ENCODE measurements at places on chromosomes 1 and 21.

DNA sequence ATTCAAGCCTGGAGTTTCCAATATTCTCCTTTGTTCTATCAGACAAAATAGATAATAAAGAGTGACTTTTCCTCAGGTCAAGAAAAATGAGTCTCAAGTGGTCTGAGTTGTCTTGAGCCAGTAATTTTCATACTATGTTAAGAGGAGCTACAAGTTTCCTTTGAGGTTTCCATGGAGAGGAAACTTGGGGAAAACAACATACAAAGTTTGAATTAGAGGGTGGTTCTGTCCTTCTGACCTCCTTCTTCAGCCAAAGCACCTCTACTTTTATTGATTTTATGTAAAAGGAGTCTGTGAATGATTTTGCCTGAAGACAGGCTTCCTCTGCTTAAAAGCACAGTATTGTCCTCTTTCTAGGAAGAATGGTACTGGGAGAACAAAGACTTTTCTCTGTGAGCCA is 497.2 kb upstream of the PKN2 start:
- no peak for DNase-seq

DNA sequence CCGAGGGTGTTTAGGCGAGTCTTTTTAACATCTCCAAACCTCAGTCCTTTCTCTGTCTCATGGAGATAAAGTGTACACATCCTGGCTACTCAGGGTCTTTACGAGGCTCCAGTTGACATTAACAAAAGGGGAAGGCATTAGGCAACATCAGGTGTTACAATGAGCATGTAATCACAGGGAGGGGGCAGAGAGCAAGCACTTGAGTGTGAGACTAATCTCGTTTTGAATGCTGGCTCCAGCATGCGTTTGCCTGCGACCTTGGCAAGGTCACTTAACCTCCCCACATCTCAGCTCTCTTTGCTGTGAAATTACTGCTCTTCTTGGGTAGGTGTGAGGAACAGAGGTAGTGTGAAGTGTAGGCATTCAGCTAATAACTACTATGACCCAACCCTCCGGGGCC is 3.1 kb downstream of the TNNT2 start:
- DNase-seq: no peak

GRCh38 chr1:221648201-221648600 is 93.7 kb downstream of the DUSP10 start:
- no peak for DNase-seq

GRCh38 chr1:54323324-54323739 is 82.9 kb downstream of the SSBP3 start:
- no peak for DNase-seq

GRCh38 chr1:184116287-184116686 is 64.8 kb downstream of the TSEN15 start:
- no peak for DNase-seq

- no peak for DNase-seq
These were observed 36.8 kb upstream of the DUSP10 start for GRCh38 chr1:221778535-221779142.

Measured in occipital lobe (tissue), 3 donors.